ENCODE measurements at places on chromosomes 4 and X.

- DNase-seq: no peak
- H3K4me3 ChIP-seq: no peak overlapping the region
- H3K27ac ChIP-seq: no peak overlapping the region
- no peaks in the 10 kb centered on the region for H3K27me3 ChIP-seq
- H3K4me1 ChIP-seq: no peaks in the 10 kb centered on the region
These were observed 212.1 kb upstream of the ATP6AP2 start for GRCh38 chrX:40368611-40369061.

GRCh38 chr4:24611575-24611974 is 27.2 kb upstream of the DHX15 start:
- DNase-seq: no peak
- peaks cover 9% of the 10 kb centered on the region for H3K4me1 ChIP-seq
- H3K4me3 ChIP-seq: no peak overlapping the region
- no peak overlapping the region for H3K27ac ChIP-seq
- H3K36me3 ChIP-seq: no peaks in the 10 kb centered on the region

GRCh38 chr4:138307319-138307718 is 65.2 kb upstream of the SLC7A11 start:
- no peaks in the 10 kb centered on the region for H3K27me3 ChIP-seq
- DNase-seq: no peak
- no peak overlapping the region for H3K4me3 ChIP-seq
- no peak overlapping the region for H3K27ac ChIP-seq
- no peaks in the 10 kb centered on the region for H3K36me3 ChIP-seq

GRCh38 chr4:150769248-150769647 is 187.3 kb downstream of the MAB21L2 start:
- no peaks in the 10 kb centered on the region for H3K27me3 ChIP-seq
- DNase-seq: no peak
- H3K27ac ChIP-seq: no peak overlapping the region

DNA sequence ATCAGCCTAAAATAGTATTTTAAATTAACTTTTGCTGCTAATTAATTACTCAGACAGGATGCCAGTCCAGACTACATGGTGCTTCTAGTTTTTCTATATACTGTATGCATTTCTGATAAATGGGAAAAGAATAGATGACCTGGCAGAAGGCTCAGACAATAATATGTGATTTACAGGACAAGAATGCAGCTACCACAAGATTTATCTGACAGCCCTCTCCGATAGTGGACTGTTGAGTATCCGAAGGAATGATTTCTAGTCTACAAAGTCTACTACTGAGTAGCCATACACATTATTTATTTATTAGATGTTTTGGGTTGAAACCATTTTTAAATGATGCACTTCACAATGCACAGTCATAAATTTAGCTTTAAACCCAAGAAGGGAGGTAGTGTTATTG is 212.8 kb downstream of the MAB21L2 start:
- DNase-seq: no peak
- H3K36me3 ChIP-seq: peaks cover 3% of the 10 kb centered on the region
- H3K4me3 ChIP-seq: no peak overlapping the region
- no peaks in the 10 kb centered on the region for H3K4me1 ChIP-seq

Measured in activated T-helper 2 cell treated with anti-CD3 and anti-CD28 coated beads, Interferon-gamma antibody, Interleukin-2, Interleukin-4, amounts not matched to agents 10 μg/mL and 5 μg/mL and 100 μg/mL, durations not matched to agents 14 hours and 24 hours and 36 hours (primary cell).